ENCODE measurements at places on chromosomes 7 and 10.

GRCh38 chr10:45437587-45438465 lies 63.8 kb downstream of the ALOX5 start:
- DNase-seq, result no peak

DNA sequence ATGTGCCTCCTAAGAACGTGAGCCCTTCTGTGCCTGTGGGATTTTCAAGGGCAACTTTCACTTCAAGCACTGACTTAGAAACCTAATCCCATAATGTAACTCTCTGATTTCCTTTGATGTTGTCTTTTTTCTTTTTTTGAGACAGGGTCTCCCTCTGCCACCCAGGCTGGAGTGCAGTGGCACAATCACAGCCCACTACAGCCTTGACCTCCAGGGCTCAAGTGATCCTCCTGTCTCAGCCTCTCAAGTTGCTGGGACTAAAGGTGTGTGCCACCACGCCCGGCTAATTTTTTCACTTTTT lies 64.4 kb upstream of the GSDME start:
- no peak for DNase-seq

GRCh38 chr7:46007990-46008643 lies 87.0 kb upstream of the IGFBP3 start:
- DNase-seq, result no peak

GRCh38 chr10:19713800-19714525 lies 102.3 kb upstream of the PLXDC2 start:
- DNase-seq, result no peak

DNA sequence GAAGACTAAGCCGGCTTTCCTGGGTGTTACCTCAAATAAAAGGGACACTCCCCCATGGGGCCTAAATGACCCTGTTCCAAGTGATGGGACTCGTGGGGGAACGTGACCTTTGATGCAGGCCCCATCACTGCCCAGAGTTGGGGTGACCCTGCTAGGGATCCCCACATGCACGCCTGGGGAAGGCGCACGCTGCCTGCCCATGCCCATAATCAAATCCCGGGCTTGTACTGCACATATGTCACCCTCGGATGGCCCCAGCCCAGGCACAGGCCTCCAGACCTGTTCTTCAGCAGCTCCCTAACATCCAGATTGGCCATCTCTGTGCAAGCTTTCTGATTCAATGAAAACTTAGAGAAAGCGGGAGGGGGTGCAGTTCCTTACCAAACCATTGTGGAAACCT lies 14.7 kb downstream of the EBF3 start:
- DNase-seq, result no peak

DNA sequence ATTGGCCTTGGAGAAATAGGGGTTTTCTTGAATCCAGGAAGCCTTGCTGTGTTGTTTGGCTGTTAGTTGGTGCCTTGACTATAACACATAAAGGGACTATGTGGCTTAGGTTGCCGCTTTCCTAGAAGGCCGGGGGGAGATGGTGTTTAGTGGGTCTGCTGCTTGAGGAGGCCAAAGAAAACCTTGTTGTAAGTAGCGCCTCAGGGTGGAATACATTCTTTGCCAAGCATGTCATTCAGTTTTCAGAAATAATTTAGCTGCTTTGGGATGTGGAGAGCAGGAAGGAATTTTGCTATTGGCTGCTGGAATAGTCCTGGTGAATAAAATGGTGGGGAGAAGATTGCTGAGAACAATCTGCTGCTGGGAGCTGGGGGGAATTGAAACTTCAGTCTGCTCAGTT lies 132.9 kb upstream of the WNT16 start:
- DNase-seq, result no peak

GRCh38 chr10:129057856-129058663 lies 409.0 kb upstream of the MGMT start:
- DNase-seq, result no peak

DNA sequence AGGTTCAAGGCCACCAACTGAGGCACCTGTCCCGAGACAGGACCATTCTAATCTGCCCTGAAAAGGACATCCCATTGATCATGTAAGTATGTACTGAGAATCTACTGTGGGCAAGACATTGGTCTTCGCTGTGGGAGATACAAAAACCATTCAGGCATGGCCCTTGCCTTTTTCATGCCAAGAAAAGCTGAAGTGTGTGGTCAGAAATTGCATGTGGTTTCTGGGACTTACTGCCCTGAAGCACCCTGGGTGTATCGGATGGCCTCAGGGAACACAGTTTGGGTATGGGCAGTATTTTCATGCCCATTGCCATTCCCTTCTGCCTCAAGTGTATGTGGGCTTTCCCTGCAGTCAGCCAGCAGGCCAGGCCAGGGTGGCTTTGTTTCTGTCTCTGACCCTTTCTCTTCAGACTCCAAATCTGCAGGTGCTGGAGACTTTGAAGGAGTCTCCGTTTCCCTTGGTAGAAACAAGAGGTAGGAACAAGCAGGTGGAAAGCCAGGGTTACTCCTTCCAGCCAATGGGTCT lies 285.7 kb downstream of the ZEB1 start:
- no peak for DNase-seq

DNA sequence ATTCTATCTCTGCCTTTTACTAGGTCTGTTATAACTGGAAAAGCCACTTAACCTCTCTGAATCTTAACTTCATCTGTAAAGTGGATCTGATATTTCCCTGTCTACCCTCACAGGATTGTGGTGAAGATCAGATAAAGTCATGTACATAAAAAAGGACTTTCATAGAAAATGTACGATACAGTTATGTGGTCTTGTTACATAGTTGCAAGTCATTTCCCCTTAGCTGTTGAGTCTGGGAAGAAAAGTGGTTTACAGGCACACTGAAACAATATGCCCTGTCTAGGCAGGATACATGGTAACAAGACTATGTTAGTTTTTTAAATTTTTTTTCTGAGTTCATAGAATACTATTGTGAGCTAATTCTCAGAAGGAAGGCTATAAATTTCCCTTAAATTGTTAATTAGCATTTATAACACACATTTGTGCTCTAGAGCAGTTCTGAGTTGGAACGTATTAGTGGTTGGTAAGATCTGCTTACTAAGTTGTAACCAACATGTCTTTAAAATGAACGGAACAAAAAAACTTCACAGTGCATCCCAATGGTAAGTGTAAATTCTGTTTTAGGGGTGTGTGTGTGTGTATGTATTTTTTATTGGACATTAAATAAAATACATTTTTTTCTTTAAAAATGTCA lies 7.1 kb upstream of the GSTO1 start:
- DNase-seq, result no peak

DNA sequence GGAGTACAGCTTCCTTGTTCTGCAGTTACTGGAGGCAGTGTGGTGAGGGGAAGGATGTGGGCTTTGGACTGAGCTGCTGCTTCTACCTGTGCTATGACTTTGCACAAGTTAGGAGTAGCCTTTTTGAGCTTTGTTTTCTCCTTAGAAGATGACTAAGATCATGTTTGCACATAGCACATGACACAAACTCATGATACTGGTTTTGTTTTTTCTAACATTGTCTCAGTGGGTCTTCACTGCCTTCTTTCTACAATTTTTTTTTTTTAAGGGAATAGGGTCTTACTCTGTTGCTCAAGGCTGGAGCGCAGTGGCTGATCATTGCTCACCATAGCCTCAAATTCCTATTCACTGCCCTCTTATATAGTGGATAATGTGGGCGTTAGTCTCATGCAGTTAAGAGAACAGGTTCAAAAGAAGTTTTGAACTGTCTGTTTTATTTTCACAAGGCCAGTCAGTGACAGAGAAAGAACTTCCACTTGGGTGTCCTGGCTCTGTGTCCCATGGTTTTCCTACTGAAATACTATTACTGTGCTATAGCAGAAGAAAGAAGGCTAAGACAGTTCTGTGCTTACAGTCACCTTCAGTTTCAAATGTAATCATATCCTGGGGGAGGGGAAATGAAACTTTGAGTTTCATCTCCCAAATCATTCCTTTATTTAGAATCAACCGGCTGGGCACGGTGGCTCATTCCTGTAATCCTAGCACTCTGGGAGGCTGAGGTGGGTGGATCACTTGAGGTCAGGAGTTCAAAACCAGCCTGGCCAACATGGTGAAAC lies 72.0 kb downstream of the KAT6B start:
- no peak for DNase-seq

DNA sequence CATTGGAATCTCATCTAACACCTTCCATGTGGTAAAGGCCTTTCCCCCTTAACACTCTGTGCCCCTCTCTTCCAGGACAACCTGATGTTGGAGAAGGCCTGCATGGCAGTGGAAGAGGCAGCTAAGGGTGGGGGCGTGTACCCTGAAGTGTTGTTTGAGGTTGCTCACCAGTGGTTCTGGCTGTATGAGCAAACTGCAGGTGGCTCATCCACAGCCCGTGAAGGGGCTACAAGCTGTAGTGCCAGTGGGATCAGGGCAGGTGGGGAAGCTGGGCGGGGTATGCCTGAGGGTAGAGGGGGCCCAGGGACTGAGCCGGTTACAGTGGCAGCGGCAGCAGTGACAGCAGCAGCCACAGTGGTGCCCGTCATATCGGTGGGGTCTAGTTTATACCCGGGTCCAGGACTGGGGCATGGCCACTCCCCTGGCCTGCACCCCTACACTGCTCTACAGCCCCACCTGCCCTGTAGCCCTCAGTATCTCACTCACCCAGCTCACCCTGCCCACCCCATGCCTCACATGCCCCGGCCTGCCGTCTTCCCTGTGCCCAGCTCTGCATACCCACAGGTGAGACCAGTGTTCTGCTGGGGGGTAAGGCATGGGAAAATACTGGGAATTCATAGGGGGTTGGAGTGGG lies 12.4 kb downstream of the NDST2 start:
- DNase-seq, result no peak

DNA sequence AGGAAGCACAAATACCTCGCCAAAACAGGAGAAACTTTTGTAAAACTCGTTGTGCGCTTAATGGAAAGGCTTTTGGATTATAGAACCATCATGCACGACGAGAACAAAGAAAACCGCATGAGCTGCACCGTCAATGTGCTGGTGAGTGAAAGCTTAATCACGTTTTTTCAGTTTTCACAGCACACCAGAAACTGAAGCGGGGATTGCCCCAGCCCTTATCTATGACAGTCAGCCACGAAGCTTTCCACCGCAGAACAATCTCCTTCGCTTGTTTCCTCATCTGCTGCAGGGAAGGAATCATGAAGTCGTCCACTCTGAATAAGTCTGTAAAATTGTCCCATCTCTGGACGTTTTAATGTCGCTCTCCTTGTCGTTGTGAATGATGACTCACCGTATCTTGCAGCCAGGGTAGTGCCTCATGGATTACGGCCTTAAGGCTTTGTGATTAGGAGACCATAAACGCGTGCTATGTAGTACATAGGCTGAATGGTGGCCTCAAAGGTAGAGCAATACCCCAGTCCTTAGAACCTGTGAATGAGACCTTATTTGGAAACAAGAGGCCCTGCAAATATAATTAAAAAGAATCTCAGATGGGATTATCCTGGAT lies 174.9 kb upstream of the NPS start:
- DNase-seq, result no peak

DNA sequence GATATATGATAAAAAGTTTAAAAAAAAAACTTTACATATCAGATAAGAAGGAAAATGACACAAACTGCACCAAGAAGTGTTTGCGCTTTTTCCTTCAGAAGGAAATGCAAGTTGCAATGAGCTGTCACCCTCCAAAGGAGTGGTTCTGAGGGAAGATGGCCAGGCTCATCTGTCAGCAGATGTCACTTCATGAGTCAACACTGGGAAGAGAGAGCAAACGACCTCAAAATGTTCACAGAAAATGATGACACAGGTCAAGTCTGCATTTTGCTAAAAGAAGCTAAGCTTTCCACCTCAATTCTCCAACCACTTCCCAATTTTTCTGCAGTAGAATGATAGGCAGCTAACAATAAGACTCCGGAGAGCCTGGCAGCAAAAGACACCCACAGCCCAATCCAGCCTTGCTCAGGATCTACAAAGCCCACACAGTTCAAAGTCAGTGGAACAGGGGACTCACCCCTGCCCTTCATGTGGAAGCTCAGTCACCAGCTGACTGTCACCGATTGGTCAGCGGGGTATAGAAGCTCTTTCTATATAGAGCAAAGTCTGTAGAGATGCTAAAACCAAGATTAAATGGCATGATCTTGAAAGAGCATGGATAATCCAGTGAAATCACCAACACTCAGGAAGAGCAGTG lies 155.1 kb upstream of the NEBL start:
- DNase-seq, result no peak

- peak; percentile 39 for DNase-seq
Observed at GRCh38 chr10:34815185-34816084, at the start of gene PARD3. TSS of gene PARD3 (minus strand) at chr10:34815296. CDS start at chr10:34814995, 301 bp downstream.

DNA sequence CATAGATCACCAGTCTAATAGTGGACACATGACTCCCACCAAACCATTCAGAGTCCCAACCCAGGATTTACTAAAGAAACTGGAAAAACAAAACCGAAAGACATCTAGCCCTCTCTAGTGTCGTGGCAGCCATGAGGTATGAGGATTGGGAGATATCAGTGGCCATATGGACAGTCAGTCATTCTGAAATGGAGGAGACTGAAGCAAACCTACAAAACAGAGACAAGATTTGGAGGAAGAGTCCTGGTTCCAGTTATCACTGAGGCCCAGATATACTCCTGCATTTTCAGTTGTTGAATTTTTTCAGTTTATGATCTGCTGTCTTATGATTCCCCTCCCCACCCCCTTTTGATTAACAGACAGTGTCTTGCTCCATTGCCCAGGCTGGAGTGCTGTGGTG lies 9.1 kb upstream of the RALA start:
- no peak for DNase-seq

- DNase-seq, result no peak
Observed at GRCh38 chr7:18145160-18145559, 117.5 kb upstream of the PRPS1L1 start.

DNA sequence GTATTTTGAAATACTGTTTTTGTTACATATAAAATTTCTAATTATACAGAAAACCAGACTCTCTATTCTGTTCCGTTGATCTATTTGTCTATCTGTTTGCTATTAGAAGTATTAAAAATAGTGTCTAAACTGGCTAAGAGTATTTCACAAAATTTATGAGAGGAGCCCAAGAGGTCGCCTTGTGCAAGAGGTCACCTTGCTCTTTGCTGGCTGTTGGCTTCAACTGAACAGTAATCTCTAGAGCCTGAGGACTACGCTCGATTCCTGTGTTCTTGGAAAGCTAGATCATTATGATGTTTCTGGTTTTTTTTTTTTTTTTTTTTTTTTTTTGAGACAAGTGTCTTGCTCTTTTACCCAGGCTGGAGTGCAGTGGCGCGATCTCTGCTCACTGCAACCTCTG lies 428.6 kb downstream of the LRMDA start:
- DNase-seq, result no peak

GRCh38 chr10:1045415-1045814 lies 3.5 kb downstream of the IDI1 start:
- no peak for DNase-seq

GRCh38 chr7:149822353-149822943 lies 15.7 kb upstream of the ZNF862 start:
- DNase-seq, result no peak

DNA sequence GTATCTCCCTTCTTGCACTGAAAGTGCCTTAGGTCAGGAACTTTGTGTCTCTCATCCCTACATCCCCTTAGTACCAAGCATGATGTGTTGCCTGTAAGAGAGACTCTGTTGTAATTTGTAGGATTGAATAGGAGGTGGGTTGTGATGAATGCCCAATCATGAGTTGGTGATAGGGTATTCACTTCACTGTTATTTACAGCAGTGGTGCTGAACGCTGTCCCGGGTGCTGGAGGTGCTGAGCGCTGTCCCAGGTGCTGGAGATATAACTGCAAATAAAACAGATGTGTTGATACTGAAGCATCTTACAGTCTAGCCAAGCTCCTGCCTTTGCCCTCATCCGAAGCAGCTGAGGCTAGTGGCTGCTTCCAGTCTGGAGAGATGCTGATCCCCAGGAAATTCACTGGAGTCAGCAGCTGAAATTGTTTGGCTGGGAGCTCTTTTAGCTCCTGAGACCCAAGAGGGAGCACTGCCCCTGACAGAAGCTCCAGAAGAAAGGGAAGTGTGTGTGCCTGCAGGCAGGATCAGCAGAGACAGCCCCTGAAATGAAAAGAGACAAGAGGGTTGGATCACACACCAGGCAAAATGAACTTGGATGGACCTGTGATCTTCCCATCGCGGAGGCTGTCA lies 183.4 kb downstream of the SORCS3 start:
- no peak for DNase-seq
